Hindlimb muscle (tissue), 1 donor: ENCODE measurements at places on chromosomes 11 and 22.

DNA sequence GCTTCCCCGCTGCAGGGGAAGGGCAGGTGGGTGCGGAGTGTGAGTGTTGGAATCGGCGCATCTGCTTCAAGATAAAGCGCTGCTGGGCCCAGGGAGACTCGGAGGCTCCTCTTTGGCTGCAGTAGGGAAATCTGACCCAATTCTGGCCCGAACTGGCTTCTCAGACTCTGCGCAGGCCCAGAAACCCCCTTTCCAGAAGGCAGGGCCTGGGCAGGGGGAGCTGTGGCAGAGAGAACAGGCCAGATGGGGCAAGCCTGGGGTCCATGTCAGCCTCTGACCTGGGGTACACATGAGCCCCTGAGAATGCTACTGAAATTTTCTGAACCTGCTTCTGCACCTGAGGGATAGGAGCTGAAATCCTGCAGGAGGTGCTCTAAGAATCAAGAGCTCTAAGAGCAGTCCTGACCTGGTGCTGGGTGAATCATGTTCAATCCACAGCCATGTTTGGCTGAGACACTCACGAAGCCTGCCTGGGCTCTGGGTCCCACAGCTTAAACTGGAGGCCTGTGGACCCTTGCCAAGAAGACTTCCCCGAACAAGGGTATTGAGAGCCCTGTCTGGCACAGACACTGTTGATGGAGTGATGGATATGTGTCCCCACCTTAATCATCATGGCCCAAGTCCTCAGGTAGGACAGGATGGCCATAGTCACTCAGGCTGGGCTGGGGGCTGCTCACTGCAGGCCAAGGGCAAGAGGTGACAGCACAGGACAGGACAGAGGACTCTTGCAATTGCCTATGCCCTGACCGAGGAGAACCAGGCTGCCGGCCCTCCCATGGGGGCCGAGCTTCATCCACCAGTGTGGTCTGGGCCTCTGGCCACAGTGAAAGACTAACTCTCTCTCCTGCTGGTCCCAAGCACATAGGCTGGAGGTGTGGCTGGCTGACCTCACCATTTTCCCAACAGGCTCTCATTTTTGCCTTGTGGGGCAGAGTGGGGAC lies 6.9 kb downstream of the RAB3IL1 start:
- DNase-seq: peak; percentile 91

DNA sequence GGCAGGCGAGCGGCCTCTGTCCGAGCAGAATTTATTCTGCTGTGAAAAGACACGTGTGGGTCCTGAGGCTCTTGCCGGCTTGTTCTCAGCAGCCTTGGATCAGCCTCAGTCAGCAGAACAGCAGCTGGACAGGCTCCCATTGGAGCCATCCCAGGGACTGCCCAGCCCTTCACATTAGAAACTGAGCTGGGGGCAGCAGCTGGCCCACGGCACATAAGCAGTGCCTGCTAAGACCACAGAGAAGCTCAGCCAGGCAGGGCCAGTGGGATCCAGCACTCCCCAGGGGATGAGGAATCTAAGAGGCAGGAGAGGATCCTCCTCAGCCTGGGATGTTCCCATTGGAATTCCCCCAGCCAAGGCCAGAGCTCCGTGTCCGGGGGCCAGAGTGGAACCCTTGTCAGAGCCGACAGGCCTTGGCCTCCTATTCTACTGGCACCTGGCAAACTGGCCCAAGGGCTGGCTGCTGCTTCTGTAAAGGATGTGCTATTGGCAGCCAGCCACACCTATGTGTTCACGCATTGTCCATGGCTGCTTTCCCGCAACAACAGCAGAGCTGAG lies 18.2 kb downstream of the RTN4R start:
- peak; percentile 83 for DNase-seq

DNA sequence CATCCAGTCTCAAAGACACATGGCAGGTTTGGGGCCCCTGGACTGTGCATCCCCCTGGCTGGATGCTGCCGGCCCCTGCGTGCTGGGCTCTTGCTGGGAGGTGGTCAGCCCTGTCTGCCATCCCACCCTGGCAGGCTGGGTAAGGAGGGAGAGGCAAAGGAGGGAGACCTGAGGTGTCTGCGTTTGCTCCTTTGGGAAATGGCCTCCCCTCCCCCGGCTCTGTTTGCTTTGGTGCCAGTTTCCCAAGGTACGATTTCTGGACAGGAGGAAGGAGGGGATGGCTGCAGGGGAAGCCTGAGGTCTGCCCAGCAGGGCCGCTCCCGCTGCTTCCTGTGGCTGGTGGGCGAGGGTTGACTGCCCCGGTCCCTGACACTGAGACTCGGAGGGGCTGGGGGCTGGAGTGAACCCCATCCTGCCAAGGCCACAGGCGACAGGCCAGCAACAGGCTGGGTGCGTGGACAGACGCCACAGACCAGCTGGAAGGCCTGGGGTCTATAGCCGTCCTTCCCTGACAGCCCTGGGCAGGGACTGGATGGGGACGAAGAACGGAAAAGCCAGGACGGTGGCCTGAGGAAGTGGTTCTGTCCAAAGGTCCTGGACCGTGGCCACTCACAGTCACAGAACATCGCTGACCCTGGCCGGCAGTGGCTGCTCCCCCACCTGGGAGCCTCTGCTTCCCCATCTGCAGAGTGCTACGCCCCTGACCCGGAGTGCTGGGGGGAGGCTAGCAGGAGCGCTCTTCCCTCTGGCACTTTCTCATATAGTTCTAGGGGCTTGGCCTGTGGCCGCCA lies 38.0 kb downstream of the OSBPL5 start:
- no peak for DNase-seq

DNA sequence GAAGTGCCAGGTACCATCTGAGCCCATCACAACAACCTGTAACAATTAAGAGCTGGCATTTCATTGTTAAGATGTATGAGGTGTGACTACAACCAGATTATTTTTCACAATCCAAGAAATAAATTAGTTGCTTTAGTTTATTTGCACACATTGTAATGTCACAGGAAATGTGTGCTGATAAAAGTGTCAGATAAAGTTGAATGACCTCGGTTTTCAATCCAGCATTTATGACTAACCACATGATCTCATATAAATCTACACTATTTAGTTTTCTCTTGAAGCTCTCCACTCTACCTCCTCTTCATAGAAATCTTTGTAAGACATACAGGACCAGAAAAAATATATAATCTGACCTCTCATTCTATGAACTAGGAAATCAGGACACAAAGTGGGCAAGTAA lies 166.2 kb downstream of the PGR start:
- DNase-seq: no peak
